CD4-positive, alpha-beta memory T cell (primary cell): ENCODE measurements at places on chromosomes 13 and 19. TPM values are rescaled to one million over a fixed set of nuclear protein-coding genes. Genes with fewer than 3 reads are reported as not detected.

GRCh38 chr13:46754812-46755211, 42.1 kb downstream of the ESD start:
- no peaks in the 10 kb centered on the region for H3K27me3 ChIP-seq
- peaks cover 15% of the 10 kb centered on the region for H3K4me1 ChIP-seq
- H3K36me3 ChIP-seq, result no peaks in the 10 kb centered on the region

Gene USHBP1
- total RNA-seq, result not detected

DNA sequence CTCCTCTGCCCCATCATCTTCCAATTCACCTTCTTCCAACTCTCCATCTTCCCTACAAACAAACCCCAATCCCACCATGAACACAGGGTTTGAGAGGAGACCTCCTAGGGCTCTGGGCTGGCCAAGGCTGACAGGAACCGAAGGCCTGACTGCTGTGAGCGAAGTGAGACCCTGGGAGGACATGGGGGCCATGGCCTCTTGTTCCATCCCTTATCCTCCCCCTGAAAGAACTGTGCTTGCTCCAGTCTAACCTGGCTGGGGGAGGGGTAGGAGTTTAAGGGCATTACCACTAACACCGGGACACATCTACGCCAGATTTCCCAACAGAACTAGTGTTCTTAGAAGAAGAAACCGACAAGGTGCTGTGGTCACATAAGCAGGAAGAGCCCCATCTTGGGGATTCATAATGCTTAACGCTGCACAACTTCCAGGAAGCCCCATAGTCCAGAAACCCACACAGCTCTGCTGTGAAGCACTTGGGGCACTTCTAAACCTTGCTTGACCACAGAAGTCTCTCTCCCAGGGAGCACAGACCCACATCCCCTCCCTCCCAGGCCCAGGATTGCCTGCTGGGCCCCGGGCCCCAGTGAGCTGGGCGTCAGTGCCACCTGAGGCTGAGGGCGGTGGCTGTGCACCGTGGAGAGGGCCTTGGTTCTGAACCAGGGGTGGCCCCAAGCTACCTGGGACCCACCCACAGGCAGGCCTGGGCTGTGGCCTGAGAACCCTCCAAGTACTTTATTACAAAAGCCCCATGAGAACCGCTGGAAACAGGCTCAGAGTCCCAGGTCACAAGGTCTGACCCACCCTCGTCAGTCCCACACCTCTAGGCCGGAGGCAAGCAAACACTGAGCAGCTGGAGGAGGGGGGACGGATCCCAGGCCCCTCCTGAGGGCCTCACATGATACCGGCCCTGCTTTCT, 18.8 kb downstream of the ZC3H4 start:
- H3K27ac ChIP-seq, result peak overlapping the region; percentile 77
- H3K36me3 ChIP-seq, result peaks cover 33% of the 10 kb centered on the region
- H3K4me1 ChIP-seq, result peaks cover 42% of the 10 kb centered on the region
- no peaks in the 10 kb centered on the region for H3K27me3 ChIP-seq
- DNase-seq, result no peak

DNA sequence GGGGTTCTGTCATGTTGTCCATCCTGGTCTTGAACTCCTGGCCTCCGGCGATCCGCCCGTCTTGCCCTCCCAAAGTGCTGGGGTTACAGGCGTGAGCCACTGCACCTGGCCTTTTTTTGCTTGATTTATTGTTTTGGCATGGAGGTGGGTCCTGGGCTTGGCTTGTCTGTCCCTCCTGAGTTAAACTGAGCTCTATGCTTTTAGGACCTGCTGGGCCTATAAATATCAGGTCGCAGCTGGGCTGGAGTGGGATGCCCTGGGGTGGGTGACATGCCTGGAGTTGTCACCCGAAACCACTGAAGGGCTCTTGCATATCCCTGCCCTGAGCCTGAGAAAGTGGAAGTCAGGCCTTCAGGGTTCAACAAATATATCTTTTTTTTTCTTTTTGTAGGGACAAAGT, 5.5 kb downstream of the ARRDC5 start:
- H3K27me3 ChIP-seq, result no peaks in the 10 kb centered on the region
- no peak overlapping the region for H3K27ac ChIP-seq
- H3K36me3 ChIP-seq, result no peaks in the 10 kb centered on the region
- no peaks in the 10 kb centered on the region for H3K4me1 ChIP-seq
- H3K4me3 ChIP-seq, result no peak overlapping the region
- DNase-seq, result no peak

Gene FFAR3
- total RNA-seq, result not detected

- no peak overlapping the region for H3K27ac ChIP-seq
- no peaks in the 10 kb centered on the region for H3K27me3 ChIP-seq
- DNase-seq, result no peak
- H3K4me3 ChIP-seq, result no peak overlapping the region
- peaks cover 14% of the 10 kb centered on the region for H3K36me3 ChIP-seq
- H3K4me1 ChIP-seq, result peaks cover 7% of the 10 kb centered on the region
Observed at GRCh38 chr19:1953441-1954094, 12.6 kb downstream of the CSNK1G2 start.

DNA sequence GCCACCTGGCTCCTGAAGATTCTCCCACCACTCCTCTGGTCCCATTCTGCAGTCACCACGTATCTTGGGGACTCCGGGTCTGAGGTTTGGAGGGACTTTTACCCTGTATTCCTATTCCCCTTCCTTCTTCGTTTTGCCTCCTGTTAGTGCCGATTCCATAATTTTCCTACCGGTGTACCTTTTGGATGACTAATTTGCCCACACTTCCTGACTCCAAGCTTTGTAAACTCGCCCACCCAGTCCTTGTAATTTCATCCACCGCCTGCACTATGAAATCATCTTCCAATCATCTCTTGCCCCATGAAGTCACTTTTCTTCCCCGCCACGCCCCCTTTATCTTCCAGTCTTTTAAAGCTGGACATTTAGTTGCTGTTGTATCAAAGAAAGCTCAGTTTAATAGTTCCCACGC, 572 bp downstream of the UCHL3 start:
- DNase-seq, result no peak
- H3K27me3 ChIP-seq, result no peaks in the 10 kb centered on the region
- H3K27ac ChIP-seq, result peak overlapping the region; percentile 83
- peaks cover 30% of the 10 kb centered on the region for H3K4me1 ChIP-seq
- H3K36me3 ChIP-seq, result no peaks in the 10 kb centered on the region
- peak overlapping the region; percentile 78 for H3K4me3 ChIP-seq

- H3K27me3 ChIP-seq, result no peaks in the 10 kb centered on the region
- H3K4me3 ChIP-seq, result no peak overlapping the region
- no peaks in the 10 kb centered on the region for H3K4me1 ChIP-seq
- H3K27ac ChIP-seq, result no peak overlapping the region
- no peaks in the 10 kb centered on the region for H3K36me3 ChIP-seq
- DNase-seq, result no peak
Observed at GRCh38 chr13:110838116-110838515, 76.8 kb downstream of the ANKRD10 start.

GRCh38 chr19:30003866-30004265, 61.8 kb downstream of the URI1 start:
- H3K36me3 ChIP-seq, result peaks cover under 1% of the 10 kb centered on the region
- H3K27me3 ChIP-seq, result no peaks in the 10 kb centered on the region
- no peak overlapping the region for H3K4me3 ChIP-seq
- DNase-seq, result no peak
- H3K27ac ChIP-seq, result no peak overlapping the region

DNA sequence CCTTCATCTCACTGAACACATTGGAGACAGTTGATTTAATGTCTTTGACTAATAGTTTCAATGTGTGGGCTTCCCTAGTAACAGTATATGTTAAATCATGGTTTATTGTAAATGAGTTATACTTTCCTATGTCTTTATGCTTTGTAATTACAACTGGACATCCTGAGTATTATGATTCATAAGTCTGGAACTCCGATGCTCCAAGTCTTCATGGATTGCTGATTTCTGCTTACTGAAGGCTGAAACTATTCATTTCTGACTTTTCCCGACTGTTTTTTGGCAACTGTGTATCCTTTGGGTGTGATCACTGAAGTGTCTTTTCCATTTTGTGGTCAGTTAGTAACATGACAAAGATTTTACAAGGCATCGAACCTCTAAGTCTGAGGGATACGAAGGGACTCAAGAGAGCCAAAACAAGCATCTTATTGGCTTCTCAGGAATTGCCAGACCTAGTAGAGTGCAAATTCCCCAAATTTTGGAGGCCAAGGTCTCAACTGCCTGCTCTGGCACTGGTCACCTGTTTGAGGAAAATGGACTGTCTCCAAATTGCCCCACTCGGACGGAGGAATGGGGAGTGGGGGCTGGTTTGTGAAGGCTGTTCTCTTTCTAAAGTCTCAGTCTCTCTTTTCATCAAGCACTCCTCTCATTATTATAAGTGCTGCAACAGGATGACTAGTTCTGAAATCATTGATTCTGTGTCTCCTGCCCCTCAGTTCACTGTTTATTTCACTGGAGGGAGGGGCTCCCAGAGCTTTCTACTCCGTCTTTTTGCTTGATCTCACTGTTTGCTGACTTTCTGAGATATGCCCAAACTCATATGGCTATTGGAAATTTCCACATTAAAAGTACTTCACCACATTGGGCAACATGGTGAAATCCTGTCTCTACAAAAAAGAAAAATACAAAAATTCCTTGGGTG, 20.2 kb upstream of the CD70 start:
- H3K27ac ChIP-seq, result no peak overlapping the region
- no peaks in the 10 kb centered on the region for H3K36me3 ChIP-seq
- H3K4me1 ChIP-seq, result no peaks in the 10 kb centered on the region

Gene TSKS
- total RNA-seq, result 1.1 TPM

DNA sequence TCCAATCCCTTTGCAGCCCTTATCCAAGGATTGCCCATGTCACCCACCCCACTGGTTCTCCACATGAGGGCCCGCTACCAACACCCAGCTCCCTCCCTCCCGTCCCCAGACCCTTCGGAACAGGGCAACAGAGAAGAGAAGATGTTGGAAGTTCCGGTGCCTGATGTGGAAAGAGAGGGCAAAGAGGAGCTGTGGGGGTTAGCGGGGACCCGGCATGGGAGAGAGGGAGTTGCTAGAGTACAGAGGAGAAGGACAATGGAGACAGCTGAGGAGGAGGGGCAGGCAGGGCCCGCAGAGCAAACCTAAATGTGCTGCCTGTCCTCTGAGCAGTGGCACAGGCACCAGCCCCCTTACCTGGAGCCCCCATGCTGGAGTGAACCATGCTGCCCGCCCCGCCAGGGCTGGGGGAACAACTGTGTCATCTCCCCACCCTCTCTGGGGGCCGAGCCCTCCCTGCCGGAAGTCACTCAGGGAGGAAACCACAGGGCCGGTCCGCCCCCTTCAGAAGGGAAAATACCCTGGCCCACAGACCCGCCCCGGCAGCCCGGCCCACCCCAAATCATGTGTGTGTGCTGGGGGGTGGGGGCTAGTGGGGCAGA, at the start of gene POU2F2:
Gene POU2F2 (minus strand): TSS at position 417 of the 599 bp plus-strand sequence. CDS start 35 bp downstream, at position 382.
- H3K4me1 ChIP-seq, result peaks cover 73% of the 10 kb centered on the region
- H3K27me3 ChIP-seq, result no peaks in the 10 kb centered on the region
- DNase-seq, result peak; percentile 90
- H3K4me3 ChIP-seq, result peak within 1 kb of the TSS; percentile 97
- H3K36me3 ChIP-seq, result no peaks in the 10 kb centered on the region

DNA sequence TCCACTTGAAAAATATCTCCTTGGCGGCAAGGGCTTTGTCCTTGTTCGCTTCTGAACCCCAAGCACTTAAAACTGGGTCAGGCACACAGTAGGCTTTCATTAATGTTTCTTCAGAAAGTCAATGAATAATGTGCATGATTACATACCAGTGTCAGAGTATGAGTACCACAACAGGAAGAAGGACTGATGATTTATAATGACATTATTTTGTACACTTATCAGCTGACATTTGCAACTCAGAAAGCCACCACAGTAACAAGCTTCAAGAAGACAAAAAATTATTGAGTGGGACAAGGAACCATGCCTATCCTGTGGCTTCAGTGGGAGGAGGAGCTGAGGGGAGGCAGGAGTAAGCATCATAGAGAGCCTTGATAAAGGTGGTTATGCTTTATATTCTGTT, 10.0 kb downstream of the POLR1D start:
- peaks cover 6% of the 10 kb centered on the region for H3K36me3 ChIP-seq
- H3K4me1 ChIP-seq, result peaks cover 11% of the 10 kb centered on the region
- H3K27me3 ChIP-seq, result no peaks in the 10 kb centered on the region
- H3K27ac ChIP-seq, result no peak overlapping the region
- DNase-seq, result no peak
- H3K4me3 ChIP-seq, result no peak overlapping the region

Gene CDC42EP5
- total RNA-seq, result not detected

DNA sequence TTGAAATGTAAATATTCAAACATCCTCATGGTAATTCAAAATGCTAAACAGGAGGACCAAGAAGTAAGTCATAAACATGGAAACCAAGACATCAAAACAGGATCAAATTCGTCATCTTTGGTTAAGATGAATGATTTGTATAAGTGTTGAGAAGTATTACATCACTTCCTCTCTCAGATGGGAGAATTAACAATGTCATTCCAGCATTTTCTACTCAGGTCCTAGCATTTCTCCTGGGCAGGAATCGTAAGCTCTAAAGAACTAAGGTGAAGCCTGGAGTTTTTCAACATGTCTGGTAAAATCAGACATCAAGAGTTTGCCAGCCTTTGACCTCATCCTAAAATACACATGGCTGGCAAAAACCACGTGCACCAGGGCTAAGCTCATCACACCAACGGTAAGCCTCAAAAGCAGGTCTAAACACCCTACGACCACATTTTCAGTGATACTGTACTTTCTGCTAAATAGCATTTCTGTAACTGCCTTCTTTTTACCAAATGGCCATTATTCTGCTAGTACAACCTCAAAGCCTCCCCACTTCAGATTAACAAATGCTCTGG, 24.8 kb downstream of the RANBP3 start:
- H3K4me3 ChIP-seq, result no peak overlapping the region
- no peaks in the 10 kb centered on the region for H3K36me3 ChIP-seq
- H3K4me1 ChIP-seq, result peaks cover 96% of the 10 kb centered on the region
- H3K27ac ChIP-seq, result peak overlapping the region; percentile 47
- no peak for DNase-seq

DNA sequence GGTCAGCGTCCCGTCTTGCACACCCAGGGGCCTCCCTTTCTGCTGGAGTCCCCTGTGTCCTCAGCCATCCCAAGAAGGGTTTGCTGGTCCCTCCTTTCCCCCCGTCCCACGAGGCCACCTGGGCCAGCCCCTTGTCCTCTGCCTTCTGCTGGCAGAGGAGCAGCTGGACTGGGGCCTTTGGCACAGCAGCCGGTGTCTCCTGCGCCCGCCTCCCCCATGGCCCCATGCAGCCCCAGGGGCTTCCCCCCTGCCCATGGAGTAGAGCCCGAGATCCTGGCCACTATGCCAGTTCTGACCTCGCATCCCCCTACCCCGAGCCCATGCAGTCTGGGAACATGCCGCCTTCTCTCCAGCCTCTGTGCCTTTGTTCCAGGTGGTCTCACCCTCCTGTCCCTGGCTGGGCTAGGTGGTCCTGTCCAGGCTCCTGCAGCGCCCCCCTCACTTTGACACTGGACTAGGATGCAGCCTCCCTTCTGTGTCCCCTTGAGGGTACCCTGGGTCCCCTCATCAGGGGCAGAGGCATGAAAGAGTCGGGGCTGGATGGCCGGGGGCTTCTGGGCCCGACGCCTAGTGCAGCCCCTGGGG, 5.7 kb upstream of the GARIN5A start:
- no peaks in the 10 kb centered on the region for H3K27me3 ChIP-seq
- H3K4me3 ChIP-seq, result no peak overlapping the region
- H3K4me1 ChIP-seq, result peaks cover 18% of the 10 kb centered on the region
